Activated CD8-positive, alpha-beta memory T cell treated with anti-CD3 and anti-CD28 coated beads for 4 hours (primary cell): ENCODE measurements at places on chromosomes 7 and 10.

DNA sequence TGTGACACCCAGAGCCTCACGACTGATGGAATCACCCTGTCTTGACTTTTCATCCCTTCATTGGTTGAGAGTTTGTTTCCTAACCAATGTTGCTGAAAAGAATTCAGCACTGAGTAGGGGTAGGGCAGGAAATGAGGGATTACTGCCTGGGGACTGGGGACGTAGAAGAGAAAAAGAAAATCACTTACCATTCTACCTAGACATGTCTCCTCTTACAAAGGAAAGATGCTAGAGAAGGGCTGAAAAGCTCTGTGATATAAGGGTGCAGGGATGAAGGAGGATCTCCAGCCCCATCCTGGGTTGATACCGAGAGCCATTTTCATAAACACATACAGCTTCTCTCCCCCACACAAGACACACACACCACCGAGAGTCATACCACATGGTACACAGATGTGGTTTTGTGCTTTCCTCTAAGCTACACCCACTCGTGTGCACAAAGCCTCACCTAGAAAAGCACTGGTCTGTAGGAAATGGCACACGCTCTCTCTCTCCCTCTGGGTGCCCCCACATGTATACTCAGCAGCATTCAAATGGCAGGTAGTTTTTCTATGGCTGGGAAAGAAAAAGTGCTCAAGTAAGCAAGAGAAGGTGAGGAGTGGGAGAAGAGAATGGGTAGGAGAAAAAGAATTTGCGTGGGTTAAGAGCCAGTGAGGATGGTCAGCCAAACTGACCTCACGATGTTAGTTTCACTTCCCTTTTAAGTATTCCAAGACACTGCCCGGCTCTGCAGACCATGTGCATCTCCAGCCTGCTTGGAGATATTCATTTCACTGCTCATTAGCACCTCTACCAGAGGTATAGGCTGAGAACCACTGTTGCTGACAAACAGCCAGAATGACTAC, 85.8 kb downstream of the CALD1 start:
- DNase-seq: no peak

GRCh38 chr7:117048882-117049281, 95.6 kb downstream of the ST7 start:
- no peak for DNase-seq

GRCh38 chr7:37825038-37825437, 23.4 kb upstream of the NME8 start:
- no peak for DNase-seq

DNA sequence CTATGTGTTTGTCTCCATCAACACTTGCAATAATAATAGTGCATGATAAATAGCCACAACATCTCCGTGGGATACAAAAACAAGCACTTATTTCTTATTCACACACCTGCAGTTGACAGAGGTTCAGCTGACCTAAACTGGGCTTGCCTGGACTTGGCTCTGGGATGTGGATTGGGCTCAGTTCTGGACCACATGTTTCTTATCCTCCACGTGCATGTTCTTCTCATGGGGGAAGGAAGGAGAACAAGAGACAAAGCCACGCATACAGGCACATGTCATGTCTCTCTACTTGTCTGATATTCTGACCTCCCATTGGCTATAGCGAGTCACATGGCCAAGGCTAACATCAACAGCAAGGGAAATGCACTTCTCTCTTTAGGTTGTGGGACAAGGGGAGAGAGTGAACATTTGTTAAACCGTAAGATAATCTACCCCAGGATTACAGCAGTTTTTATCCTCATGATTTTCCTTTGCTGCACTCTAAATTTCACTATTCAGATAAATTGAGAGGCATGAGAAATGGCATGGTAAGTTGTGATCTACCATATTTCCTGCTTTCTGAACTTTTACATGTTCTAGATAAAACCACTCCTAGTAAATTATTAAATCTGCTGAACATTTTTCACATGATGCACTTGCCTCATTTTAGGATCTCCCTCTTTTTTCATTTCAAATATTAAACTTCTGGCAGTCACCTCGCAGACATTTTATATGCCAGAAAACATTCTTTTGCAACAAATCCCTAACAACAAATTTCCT, 33.7 kb downstream of the CFAP58 start:
- DNase-seq: no peak

DNA sequence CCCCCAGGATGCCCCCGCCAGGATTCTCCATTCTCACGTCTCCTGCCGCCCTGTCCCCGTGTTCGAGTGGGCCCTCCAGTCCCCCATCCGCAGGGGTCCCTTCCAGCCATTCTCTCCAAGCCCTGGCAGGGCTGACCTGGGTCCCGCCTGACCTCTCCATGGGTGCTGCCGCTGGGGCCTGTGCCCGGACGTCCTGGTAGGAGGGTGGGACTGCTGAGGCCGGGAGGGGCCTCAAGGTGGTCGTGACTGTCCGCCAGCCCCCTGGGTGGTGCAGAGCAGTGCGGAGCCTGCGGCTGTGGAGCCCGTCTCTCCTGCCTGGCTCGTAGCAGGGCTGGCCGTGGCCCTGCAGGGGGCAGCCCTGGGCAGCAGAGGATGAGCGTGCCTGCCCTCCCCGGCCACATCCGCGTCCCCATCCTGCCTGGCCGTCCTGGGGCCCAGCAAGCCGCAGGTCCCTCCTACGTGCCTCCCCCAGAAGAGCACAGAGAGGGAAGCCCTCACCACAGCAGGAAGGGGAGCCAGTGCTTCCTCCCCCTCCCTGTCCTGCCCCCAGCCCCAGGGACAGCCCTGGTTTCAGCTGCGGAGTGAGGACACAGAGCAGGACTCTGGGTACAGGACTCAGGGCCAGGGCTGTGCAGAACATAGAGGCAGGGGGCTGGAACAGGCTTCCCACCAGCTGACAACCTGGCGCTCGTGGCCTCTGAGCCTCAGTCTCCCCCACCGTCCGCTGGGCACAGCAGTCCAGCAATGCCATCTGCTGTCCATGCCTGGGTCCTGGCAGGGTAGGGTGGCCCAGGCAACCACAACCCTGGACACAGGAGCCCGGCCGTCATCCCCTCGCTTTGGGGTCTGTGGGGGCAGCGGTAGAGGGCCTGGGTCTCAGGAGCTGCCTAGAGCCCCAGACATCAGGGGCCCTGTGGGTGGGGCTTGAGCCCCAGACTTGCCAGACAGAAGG, 1.5 kb upstream of the GRIFIN start:
- DNase-seq: peak; percentile 16

GRCh38 chr10:62634576-62634975, 169.9 kb upstream of the ADO start:
- DNase-seq: no peak

- no peak for DNase-seq
Measured at GRCh38 chr10:51031950-51032349, 42.3 kb upstream of the PRKG1 start.

DNA sequence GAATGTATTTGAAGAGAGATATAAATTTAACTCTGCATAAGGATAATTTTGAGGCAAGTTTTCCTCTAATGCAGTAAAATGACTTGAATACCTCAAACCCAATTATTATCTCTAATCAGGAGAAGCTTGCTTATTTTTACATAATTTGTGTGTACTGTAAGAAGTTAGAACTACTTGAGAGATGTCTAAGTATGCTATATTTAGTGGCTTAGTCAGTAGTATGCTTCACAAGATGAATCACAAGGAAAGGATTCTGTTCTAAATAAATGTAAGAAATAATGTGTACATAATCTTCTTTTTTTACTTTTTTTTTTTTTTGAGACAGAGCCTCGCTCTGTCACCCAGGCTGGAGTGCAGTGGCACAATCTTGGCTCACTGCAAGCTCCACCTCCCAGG, 13.7 kb downstream of the PHTF2 start:
- DNase-seq: no peak

DNA sequence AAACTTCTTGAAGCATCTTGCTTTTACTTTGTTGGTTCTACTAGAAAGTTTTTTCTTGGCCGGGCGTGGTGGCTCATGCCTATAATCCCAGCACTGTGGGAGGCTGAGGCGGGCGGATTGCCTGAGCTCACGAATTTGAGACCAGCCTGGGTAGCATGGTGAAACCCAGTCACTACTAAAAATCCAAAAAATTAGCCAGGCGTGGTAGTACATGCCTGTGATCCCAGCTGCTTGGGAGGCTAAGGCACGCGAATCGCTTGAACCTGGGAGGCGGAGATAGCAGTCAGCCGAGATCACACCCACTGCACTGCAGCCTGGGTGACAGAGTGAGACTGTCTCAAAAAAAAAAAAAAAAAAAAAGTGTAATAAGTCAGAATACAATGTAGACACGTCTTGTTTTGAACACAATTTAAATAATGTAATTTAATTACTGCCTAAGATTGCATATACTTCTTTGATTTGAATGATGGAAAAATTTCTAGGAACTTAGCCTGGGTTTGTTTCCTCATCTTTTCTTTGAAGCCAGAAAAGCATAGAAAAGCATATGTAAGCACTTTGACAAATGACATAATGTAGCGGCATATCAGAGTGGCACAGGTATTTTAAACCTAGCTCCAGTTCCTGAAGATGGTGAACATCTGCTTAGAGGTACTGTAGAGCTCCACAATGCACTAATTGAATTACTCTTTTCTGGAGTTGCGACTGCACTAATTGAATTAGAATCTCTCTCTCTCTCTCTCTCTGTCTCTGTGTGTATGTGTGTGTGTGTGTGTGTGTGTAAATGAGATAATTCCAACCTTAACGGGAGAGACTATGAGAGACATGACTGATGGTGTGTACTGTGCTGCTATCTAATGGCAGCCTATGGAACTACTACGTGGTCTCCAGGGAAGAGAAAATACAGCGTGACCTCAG, 87.8 kb downstream of the BTRC start:
- no peak for DNase-seq

- no peak for DNase-seq
Measured at GRCh38 chr10:71780156-71780555, 6.8 kb upstream of the VSIR start.

DNA sequence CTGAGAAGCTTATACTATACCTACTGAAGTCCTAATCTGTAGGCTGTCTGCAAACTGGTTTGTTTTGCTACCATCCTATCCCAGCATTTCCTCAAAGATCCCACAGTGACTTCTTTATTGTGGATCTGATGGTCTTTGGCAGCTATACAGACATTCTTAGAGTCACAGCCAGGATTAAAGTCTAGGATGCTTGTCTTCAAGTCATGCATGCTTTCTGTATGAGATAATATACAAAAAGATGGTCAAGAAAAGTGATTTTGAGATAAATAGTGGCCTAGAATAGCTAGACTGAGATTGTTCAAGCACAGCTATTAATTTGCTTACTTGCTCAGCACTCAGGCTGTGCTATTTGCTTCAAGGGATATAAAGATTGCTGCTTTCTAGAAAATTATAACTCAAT, 454.4 kb downstream of the AUTS2 start:
- DNase-seq: no peak

- no peak for DNase-seq
Measured at GRCh38 chr7:99267841-99268576, 4.6 kb upstream of the MYH16 start.

GRCh38 chr10:34427911-34428216, 387.2 kb downstream of the PARD3 start:
- DNase-seq: no peak

DNA sequence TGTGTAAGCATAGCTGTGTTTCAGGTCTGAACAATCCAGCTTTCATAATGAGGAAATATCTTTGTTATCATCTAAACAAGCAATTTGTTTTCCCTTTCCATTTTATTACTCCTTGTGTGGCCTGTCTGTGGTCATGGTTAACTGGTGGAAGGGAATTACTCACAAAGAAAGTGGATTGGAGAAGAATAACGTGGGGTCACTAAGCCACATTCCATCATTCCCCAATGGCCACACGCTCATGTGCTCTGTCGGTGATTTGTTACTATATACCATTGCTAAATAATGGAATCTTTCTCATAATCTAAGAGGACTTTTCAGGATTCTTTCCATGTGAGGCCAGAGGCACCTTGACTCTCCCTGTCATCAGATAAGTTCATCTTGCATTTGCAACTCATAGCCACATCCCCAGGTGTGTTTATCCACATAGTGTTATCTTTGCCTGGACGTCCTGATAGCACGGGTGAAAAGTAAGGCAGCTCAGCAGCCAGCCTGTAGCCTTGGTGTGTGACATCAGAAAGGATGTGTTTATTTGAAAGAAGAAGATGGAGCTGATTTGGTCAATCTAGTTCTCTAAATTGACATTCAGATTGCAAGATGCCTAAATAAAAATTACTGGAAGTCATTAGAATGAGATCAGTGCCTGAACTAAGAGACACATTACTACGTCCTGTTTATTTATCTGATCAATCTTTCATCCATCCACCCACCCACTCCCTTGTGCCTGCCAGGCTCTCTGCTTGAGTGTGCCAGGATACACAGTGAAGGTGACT, 128.9 kb downstream of the CELF2 start:
- no peak for DNase-seq

DNA sequence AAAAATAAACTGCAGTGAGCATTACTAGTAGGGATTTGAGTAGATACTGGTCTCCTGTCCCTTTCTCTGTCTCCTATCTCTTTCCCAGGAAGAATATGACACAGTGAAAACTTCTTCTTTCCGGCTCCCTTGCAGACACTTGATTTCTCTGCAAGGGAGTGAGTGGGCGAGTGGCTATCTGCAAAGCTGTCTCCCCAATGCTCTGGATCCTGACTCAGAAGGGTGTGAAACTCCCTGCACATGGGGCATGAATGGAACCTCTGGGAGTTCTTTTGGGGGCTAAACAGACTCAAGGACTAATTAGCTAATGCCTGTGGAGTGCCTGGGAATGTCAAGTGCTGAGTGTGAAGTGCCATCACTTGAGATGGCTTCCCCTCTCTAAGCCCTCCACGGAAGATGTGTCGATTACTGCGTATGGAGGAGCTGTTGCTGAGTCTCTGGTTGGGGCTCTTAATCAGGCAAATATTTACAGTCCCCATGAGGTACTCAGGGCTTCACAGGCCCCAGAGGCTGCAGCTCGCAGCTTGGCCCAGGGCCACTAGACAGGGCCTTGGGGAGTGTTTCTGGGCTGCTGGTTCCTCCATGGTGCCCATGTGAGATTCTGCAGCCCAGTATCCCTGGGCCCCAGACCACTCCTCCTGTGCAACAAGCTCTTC, 139.8 kb downstream of the RPS24 start:
- no peak for DNase-seq

- no peak for DNase-seq
Measured at GRCh38 chr10:51468424-51468823, 231.0 kb downstream of the CSTF2T start.

GRCh38 chr7:30459591-30460245, 18.9 kb downstream of the NOD1 start:
- no peak for DNase-seq

DNA sequence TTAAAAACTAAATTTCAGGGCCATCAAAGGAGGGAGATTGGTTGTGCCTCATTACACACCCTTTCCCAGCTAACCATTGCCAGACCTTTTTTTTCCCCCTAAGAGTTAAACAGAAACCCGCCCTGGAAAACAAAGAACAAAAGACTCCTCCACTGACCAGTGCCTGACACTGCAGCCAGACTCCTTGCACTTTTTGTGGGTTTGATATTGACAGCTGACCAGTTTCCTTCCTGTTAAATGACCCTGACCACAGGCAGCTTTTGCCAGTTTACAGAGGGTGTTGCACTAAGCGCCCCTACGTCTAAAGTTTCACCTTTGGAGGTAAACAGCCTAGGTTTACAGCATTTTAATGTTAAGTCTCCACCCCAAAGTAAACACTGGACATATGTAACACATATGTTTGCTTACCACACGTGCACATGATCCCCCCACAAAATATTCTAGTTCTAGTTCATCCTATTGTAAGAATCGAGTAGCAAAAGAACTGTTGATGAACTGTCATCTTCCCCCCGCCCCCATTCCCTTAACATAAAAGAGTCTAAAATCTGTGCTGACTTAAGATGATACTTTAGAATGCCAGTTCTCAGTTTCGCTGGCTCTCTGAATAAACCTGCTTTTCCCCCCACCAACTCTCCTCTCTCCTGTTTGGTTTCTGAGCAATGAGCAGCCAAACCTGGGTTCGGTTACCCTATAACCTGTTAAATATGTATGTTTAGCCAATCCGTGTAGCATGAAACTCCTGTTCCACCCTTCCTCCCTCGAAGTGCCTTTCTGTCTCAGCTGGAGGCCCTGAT, 38.0 kb downstream of the FOXI2 start:
- DNase-seq: no peak
